ENCODE measurements at places on chromosomes 12 and 14.

- DNase-seq: no peak
Measured at GRCh38 chr14:23861666-23862065, 91.9 kb upstream of the DHRS4 start.

- DNase-seq: no peak
Measured at GRCh38 chr14:71198687-71199086, 291.4 kb downstream of the PCNX1 start.

DNA sequence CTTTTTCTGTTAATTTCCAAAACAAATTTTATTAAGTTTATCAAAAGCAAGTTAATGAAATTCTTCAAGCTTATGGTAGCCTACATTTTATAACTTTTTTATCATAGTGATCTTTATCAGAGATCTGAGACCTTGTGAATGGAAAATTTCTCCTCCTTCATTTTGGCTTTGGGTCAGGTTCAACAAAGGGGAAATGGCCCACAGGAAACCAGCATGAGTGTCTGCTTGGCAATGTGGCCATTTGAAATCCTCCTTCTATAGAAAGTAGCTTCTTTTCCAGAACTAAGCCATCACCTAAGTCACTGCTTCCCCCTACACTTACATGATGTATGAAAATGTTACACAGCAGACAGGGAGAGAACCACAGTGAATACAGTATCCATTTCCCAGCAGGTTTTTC, 1.6 kb downstream of the RHOJ start:
- DNase-seq: no peak

DNA sequence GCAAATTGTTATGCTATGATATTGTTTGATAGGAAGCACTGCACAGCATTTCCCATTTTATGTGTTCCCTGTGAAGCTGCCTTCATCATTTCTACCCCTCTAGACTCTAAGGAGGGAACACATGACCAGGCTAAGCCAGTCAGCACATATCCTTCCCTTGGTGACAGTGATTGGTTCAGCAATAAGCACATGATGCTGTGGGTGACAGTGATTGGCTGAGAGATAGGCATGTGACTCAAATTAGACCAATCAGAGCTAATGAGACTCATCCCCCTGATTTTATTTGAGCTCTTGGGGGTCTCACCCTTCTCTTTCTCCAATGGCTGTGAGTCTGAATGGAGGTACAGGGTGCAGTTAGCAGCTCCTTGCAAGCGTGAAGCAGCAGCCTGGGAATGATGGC, 195.2 kb downstream of the NUAK1 start:
- no peak for DNase-seq

DNA sequence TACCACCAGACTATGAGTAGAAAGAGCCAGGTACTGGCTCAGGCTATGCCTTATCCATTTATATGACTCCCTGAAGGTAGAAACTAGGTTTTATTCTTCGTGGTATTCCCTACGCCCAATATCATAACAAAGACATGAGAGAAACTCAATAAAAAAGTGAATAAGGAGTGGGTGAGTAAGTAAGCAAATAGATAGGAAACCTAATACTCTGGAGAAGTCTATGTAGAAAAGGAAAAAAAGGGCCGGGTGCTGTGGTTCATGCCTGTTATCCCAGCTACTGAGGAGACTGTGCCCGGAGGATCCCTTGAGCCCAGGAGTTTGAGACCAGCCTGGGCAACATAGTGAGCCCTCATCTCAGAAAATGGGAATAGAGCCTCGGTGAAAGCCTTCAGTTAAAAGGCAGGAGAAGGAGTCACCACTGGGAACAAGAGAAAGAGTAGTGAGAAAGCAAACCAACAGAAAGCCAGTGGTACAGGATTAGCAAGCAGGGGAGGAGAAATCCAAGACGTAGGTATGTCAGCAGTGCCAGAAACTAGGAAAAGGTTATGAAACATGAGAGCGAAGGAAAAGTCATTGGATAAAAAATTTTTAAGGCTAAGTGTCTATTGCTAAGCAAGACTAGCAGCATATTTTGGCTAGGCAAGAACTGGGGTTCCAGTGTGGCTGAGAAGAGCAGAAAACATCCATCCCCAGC, 6.0 kb upstream of the OR6J1 start:
- DNase-seq: no peak

All from CD4-positive, alpha-beta T cell (primary cell).